ENCODE measurements at places on chromosomes 2 and 18.

- DNase-seq = no peak
Observed at GRCh38 chr2:237480988-237481525, 6.0 kb upstream of the MLPH start.

DNA sequence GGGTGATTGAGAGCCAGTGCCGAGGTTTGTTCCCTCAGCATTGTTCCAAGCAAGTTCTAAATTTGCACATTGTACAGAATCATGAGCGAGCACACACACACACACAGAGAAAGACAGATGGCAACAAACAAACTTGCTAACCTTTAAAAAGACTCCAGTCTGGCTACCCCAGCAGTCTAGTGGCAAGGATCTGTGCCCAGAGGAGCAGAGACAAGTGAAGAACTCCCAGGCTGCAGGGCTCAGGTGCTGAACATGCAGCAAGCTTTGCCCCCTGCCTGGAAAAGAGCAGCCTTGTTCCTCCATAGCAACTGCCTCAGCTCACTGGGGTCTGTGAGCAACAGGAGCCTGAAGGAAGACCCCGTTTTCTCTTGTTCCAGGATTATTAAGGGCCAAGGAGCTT lies 169.2 kb upstream of the CCDC68 start:
- DNase-seq = no peak

DNA sequence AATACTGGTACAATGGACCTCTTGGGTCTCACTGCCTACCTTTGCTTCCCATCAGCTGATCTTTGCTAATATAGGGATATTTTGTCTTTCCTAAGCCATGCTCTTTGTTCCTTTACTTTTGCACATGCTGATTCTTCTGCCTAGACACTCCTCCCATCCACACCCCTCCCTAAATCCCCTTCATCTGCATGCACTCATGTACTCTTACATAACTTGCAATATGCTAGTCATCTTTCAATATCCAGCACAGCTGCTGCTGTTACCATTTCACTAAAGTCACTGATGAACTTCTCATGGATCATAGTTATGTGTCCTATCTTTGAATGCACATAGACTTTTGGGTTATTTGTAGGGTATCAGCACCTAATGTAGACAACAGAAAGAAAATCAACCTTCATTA lies 18.5 kb upstream of the DTNA start:
- no peak for DNase-seq

GRCh38 chr2:69279931-69280681 lies 106.9 kb downstream of the GFPT1 start:
- DNase-seq = no peak

DNA sequence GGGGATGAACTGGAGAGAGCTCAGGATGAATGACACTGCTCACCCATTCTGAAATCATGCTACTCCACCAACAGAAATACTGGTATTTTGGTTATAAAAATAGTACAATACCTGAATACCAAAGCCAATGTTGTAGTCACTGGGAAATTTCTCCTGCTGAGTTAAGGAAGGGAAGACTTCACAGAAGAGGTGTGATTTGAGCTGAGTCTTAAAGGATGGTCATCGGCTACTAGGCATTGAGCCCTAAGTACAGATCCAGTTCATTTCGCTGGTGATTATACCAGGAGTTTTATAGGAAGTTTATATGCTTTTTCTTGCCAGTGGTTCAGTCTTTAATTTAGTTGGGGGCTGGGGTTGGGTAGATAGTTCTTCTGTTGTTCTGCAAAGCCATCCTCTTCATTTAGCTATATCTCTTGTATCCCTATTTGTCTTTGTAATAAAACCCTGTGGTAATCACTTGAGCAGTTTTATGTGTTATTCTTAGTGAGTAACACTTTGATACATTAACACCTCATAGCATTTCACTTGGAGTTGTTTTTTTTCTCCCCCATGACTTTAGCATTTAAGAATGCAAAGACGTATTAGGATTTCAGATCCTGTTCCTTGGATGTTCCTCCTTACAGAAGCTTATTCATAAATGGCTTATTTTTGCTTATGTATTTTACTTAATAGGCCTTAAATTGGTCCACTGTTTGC lies 239.9 kb upstream of the FOSL2 start:
- DNase-seq = no peak

DNA sequence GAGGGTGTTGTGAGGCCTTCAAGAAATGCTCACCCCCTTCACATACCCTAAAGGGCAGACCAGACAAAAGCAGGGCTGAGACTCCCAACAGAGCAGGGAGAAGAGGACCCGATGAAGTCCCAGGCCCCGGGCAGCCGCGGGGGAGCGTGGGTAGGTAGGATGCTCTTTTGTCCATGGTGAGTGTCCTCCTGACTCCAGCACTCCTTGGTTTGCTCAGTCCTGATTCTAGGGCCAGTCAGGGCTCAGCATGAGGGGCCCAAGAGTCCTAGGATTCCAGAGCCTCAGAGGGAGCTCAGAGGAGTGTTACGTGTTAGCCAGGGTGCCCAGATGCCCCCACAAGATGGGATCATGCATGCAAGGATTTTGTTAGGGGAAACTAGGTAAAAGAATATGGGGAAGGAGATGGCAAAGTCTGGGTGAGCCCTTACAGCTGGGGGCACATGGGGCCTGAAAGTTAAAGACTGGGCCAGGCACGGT lies 64.8 kb downstream of the SMAD7 start:
- DNase-seq = no peak

- DNase-seq = no peak
Observed at GRCh38 chr2:32825291-32825712, 121.5 kb upstream of the LTBP1 start.

DNA sequence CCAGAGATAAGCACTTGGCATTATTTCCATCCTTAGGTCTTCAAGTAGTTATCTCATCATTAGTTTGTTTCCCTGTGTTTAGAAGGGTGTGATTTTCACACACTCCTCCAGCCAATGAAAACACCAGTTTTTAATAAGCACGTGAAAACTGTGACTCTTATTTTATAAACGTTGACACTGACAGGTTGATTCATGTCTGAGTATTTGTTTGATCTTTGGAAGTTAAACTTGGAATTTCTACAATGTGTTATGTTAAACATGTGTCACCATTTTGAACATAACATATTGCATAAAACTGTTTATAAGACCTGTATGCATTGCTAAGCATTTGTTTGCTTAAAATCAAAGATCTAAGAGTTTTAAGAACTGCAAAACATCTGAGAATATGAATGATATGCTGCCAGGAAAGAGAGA lies 27.6 kb downstream of the SLC40A1 start:
- DNase-seq = no peak

DNA sequence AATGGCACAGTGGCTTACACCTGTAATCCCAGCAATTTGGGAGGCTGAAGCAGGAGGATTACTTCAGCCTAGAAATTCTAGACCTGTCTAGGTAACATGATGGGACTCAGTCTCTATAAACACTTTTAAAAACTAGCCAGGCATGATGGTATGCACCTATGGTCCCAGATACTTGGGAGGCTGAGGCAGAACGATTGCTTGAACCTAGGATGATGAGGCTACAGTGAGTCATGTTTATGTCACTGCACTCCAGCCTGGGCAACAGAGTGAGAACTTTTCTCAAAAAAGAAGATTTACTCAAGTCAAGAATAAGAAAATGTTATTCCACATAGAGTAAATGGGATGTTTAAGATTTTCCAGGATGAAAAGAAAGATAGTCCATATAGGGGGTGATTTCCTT lies 158.6 kb downstream of the HNMT start:
- DNase-seq = no peak

- no peak for DNase-seq
Observed at GRCh38 chr18:42178376-42179080, 223.5 kb downstream of the PIK3C3 start.

DNA sequence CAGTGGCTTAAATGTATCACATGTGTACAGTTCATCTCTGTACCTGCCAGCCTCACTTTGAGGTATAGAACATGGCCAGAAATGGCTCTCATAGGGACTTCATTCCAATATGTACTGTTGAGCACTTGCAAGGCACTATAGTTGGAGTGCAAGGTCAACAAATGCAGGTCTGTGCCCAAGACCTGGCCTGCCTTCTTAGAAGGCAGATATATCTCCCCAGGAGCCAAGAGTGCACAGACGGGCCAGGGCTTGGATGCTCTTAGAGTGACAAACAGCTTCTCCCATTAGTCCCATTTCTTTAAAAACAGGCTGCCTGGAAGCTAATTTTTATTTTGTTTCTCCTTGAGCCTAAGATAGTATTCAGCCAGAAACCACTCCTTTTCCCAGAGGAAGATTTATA lies 7.3 kb downstream of the TEX261 start:
- DNase-seq = no peak

GRCh38 chr2:174692256-174692919 lies 71.9 kb downstream of the CHRNA1 start:
- DNase-seq = no peak

DNA sequence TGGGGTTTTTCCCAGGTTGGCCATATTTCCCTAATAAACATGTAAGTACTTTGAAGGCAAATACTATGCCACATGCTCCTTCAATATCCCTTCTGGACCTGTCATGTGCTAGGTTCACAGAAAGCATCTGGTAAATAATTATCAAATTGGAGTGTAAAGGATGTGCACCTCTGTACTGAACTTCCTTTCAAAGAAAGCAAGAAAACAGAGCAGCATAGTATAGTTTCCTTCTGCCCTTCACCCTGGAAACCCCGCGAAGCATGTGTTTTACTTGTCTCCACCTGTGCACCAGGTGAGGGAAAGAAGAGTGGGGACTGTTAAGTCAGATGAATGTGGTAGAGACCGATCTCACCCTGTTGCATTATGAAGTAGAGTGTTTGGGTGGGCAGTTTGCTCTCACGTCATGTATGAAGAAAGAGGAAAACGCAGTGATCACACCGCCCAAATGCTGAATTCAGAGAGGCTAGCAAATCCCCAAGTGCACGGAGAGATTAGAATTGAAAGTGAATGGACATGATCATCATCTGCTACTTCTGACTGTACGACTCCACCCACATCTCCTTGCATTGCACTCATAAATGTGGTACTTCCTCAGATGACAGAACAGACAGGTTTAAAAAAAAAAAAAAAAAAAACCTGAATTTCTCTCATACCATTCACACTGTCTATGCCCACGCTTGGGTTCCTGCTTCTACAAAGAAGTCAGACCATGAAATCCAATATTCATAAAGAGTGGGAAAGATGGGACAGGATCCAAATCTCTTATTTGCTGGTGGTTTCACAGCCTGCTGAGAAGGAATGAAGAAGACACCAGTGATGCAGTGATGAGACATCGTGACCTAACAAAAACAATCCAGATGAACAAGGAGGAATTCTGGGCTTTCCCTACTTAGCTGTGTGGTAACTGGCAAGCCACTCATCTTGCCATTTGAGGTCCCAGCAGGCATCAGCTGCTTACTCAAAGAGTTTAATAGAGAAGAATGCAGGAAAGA lies 448.6 kb downstream of the BCL11A start:
- no peak for DNase-seq

- no peak for DNase-seq
Observed at GRCh38 chr2:109439986-109440385, 173.8 kb downstream of the SEPTIN10 start.

GRCh38 chr2:196284866-196285557 lies 113.6 kb upstream of the STK17B start:
- DNase-seq = no peak

DNA sequence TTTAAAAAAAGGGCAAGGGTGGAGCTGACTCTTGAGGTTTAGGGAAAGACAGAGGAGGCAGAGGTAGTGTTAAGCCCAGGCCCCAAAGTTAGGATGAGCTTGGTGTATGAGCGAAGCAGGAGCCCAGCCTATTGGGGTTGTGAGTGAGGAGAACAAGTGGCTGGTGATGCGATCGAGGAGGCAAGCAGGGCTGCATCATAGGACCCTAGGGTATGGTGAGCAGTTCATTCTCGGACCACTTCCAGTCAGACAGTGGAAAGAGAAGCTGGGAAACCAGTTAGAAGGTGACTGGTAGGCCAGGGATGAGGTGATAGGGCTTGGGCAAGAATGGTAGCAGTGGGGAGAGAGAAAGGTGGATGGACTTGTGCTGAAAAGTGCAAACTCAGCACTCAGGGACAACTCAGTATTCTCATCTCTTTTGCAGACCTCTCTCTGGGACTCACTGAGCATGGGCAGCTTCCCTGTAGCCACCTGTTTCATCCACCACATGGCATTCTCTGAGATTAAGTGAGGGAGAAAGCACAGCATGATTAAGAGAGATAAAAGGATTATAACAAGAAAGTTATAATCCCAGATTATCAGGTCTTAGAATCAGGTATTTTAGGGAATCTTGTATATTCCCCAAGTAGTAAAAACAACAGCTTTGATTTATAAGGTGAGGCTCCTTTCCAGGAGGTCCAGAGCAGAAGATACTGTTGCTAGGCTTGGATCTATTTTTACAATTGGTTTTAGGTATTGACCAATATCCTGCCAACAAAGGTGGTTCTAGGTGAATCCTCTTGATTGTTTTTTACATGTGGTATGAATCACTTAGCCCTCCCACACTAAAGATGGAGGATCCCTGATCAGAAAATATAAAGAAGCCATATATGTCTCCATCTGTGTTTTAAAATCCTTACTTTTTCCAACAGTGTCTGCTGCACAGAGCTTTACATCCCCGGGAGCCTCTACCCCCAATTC lies 38.3 kb downstream of the XRCC5 start:
- no peak for DNase-seq

DNA sequence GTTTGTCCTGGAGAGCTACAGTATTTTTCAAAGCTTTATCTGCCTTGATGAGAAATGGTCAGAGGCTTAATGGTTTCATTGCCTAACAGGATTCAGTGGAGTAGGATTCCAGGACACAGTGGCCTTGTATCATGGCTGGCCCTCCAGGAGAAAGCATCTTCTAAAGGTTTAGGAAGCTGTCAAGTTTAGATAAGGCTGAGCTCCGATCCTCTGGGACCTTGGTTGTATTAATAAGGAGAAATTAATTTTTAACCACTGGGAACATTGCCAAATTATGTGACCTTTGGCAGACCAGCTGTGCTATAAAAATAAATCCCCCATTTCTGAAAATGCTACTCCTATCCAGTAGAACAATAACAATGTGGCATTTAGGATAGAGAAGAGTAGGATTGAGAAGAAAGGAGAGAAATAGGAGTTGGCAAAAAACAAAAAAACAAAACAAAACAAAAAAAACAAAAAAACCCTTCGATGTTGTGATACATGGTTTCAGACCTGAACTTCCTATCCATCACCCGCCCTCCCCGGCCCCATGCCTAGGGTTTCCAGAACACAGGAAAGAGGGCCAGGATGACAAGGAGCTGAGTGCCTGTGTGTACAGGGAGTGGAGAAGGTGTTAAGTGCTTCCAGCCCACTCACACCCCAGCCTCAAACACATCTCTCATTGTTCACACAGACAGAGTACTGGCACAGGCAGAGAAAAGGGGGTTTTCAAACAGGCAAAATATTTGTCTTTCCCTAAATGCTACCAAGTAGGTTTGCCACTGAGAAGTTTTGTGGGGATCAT lies 6.3 kb downstream of the NRP2 start:
- DNase-seq = no peak

DNA sequence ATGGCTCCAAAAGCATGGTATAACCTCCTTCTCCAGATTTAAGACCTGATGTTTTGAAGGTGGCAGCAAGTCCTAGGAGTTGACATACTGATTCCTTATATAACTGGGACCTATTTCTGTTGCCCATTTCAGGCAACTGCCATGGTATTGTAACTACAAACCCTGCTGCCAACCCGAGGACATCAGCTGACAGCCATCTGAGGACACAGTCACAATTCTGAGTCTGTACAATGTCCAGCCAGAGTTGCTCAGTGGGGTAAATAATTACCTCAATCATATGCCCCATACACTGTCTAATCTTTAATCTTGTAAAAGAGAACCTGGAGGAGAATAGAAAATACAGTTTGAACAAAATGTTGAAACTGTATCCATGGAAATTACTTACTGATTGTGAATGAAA lies 8.7 kb upstream of the GAREM2 start:
- DNase-seq = no peak

GRCh38 chr18:35526495-35527059 lies 28.8 kb upstream of the INO80C start:
- DNase-seq = no peak

All from left renal cortex interstitium (tissue), 4 donors.